Renal pelvis (tissue), 12 donors: ENCODE measurements at places on chromosomes 6 and 20. TPM values are rescaled to one million over a fixed set of nuclear protein-coding genes. Genes with fewer than 3 reads are reported as not detected.
A peak's percentile ranks its signal among the peaks of the same experiment; 100 is the strongest.

XRN2 gene
- polyA plus RNA-seq, result 93.3 TPM

SLC24A3 gene
- 3.0 TPM for polyA plus RNA-seq

SCUBE3 gene
- 55.7 TPM for polyA plus RNA-seq

PLCB4 gene
- polyA plus RNA-seq, result 15.1 TPM

RFX6 gene
- polyA plus RNA-seq, result 0.10 TPM

GDAP1L1 gene
- 0.21 TPM for polyA plus RNA-seq

CTSA gene
- polyA plus RNA-seq, result 146 TPM

CAPN11 gene
- 0.09 TPM for polyA plus RNA-seq

MYL9 gene
- polyA plus RNA-seq, result 210 TPM

PRICKLE4 gene
- polyA plus RNA-seq, result 6.0 TPM

PET117 gene
- 15.3 TPM for polyA plus RNA-seq

RIMS1 gene
- 2.3 TPM for polyA plus RNA-seq

PRL gene
- not detected for polyA plus RNA-seq

MUC21 gene
- polyA plus RNA-seq, result 0.09 TPM

SEMG1 gene
- not detected for polyA plus RNA-seq

DNA sequence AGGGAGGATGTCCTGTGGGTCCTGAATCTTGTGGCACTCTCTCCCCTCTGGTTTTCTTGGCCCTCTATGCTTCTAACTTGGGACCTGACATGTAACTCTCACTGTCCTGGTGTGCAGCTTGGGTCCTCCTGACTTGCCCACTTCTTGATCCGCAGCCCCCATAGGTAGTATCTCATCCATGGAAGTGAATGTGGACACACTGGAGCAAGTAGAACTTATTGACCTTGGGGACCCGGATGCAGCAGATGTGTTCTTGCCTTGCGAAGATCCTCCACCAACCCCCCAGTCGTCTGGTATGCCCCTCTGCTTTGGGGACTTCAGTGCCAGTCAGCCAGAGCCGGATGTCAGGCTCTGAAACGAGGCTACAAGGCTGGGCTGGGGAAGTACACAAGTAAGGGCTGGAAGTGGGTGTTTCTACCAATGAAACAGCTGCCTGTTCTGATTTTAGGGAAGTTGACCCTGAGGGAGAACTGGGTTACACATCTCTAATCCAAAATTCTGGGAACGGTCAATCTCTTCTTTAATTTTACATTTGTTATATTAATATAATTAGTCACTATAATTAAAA lies 641 bp downstream of the DBNDD2 start:
- no peak for DNase-seq

GRCh38 chr6:131210469-131210868 lies 75.2 kb downstream of the AKAP7 start:
- no peak for DNase-seq

GRCh38 chr20:59735486-59735885 lies 131.1 kb downstream of the PHACTR3 start:
- no peak for DNase-seq

GRCh38 chr6:147467886-147468285 lies 40.6 kb upstream of the SAMD5 start:
- DNase-seq, result no peak

GRCh38 chr6:12222405-12223366 lies 67.5 kb upstream of the EDN1 start:
- DNase-seq, result no peak

- DNase-seq, result no peak
Measured at GRCh38 chr6:118012944-118013343, 105.9 kb downstream of the SLC35F1 start.

- DNase-seq, result no peak
Measured at GRCh38 chr20:59102841-59103299, 60.3 kb upstream of the PRELID3B start.

DNA sequence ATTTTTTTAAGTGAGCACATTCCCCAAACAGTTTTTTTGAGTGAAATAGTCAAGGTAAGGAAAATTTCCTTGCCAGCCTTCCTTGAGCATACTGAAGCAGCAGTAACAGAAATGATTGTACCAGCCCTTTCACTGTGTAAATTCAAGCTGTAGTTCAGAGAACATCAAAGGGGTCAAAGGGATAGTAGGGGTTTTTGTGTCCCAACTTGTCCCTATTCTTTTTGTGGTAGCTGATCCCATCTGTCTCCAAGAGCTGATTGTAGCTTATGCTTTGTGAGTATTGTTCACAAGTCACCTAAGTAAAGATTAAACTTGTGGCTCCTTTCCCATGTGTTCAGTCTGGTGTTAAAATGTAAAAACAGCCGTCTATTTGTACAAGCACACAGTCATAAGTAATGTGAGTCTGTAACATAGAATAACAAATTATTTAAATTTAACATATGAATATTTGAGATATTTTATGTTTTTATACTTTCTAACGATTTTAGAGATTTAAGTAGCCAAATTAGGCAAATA lies 185.0 kb downstream of the CENPW start:
- DNase-seq, result no peak

DNA sequence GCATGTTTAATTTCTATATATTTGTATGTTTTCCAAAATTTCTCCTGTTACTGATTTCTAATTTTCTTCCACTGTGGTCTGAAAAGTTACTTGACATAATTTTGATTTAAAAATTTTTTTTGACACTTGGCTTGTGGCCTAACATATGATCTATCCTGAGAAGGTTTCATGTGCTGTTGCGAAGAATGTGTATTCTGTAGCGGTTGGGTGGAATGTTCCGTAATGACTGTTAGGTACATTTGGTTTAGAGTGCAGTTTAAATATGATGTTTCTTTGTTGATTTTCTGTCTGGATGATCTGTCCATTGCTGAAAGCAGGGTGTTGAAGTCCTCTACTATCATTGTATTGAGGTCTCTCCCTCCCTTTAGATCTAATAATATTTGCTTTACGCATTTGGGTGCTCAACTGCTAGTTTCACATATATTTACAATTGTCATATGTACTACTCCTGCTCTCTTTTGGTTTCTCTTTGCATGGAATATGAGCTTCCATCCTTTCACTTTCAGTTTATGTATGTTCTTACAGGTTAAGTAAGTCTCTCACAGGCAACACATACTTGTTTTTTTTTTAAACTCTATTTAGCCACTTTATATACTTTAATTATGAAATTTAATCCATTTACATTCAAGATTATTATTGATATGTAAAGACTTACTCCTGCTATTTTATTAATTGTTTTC lies 19.5 kb upstream of the EDN1 start:
- no peak for DNase-seq

DNA sequence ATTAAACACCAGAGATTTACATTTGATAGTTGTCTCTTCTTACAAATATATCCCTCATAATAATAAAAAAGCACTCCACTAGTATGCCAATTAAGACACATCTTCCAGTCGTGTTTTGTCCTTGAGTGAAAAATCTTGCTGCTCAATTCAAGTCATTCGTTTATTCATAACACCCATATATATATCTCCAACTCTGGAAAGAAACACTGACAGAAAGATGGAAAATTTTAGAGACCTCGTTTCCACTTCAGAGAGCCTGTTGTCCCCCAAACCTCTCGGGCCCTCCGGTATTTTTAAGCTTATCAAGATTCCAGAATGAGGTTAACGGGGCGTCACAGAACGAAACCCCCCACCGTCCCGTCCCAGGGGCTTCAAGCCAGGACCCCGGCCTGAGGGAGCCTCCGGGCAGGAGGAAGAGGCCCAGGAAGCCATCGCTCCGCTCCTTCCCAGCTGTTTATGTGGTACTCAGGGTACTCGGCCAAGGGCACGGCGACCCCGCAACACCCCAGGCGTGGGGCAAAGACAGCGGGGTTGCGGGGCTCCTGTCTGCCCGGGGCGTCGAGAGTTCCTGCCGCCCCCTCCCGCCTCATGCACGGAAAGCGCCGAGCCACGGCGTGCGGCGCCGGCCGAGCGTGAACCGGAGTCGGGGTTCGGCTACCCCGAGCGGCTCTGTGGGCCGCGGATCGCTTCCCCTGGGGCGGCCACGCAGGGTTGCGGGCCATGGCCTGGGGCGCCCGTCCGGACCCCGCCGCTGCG lies 623 bp upstream of the SNX9 start:
- DNase-seq, result no peak

DNA sequence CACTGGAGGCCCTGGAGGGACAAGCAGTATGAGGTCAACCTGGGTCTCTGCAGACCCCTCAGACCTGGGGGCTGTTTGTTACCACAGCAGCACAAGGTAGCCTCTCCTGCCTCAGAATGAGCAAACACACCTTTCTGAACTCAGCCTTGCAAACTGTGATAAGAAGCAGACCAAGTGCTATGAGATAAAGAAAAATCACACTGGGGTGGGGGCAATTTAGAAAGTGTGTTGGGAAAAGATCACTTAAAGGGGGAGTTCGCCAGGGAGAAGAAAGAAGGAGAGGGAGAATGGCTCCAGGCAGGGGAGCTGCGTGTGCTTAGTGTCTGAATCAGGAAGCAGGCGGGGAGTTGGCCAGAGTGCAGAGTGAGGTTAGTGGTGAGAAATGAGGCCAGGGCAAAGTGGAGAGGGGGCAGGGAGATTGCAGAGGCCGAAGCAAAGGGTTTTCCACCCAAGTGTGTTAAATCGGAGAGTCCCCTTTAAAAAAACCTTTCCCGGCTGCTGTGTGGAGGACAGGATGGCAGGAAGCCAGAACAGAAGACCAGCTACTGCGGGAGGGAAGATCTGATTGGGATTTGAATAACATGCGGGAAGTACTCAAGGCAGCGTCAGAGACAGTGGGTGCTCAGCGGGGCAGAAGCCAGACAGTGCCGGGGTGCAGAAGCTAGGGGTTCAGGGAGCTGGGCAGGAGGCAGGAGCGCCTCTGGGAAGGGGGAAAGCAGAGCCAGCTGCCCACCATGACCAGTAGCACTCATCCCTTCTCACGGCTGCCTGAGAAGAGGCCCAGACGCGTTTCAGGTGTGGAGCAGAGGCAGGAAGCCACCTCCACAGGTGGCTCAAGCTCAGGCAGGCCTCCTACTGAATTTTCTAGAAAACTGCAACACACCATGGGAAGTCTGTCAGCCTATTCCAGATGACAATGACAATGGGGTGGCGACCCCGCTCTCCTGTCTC lies 9.0 kb downstream of the ADA start:
- DNase-seq, result peak; percentile 66

GRCh38 chr6:21587179-21587960 lies 6.2 kb upstream of the SOX4 start:
- DNase-seq, result peak; percentile 80

DNA sequence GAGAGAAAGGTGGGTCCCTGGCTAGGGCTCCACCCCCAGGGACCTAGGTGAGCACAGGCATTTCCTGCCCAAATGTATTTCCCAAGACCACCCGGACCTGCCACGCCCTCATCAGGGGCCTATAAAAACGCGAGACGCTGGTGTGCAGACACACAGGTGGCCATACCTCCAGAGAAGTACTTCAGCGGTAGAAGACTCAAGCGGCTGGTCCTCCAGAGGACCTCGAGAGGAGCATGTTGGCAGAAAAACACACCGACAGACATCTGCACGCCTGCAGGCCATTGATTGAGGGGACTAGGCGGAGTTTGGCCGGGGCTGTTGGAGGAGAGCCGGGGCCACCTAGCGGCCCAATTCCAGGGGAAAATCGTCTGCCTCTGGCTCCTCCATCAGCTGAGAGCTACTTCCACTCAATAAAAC lies 695.8 kb upstream of the MMS22L start:
- no peak for DNase-seq

DNA sequence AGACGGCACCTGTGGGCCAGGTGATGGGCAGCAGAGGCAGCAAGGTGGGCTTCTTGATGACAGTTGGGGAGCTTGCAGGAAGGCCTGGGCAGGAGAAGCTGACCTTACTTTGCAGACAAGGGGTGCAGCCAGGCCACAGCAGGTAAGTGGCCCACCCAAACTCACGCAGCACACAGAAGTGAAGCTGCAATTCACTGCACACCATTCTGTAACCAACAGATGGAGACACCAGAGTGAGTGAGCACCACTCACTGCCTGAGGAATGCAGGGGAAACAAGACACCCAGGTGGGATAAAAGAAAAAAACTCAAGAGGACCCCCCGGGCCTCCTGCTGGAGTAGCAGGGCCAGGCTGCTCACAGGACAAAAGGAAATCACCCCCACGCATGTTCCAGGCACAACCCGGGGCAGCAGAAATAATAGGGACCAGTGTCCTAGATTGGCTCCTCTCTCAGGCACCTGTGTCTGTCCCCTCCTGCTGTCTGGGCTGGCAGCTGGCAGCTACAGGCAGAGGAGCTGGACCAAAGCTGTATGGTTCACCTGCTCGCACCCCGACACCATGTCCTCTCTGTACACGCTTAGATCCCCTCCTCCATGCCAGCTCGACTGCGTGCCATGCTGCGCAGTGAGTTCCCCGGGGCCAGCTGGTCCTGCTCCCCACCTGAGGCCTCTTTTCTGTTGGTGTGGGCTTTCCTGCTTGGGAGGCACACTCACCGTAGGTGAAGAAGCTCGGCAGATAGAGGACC lies 4.9 kb downstream of the MTCH1 start:
- DNase-seq, result no peak

- DNase-seq, result no peak
Measured at GRCh38 chr20:2305479-2305878, 9.7 kb downstream of the TGM3 start.

DNA sequence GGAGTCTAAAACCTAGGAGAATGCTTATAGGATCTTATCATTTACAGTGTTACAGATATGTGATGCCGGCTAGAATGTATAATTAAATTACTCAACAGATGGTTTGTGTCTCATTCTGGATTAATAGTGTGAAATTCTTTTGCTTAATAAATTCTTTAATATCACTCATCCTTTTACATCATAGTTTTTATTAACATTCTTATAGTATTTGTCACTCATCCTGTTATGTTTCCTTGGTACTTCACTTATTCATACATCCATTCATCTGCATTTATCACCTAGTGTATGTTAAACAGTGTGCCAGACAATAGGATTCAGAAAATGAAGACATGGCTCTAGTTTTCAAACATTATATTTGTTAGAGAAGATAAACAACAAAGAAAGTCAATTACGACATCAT lies 468.7 kb downstream of the FRK start:
- no peak for DNase-seq

GRCh38 chr6:43093436-43094289 lies 17.5 kb downstream of the PTK7 start:
- no peak for DNase-seq

DNA sequence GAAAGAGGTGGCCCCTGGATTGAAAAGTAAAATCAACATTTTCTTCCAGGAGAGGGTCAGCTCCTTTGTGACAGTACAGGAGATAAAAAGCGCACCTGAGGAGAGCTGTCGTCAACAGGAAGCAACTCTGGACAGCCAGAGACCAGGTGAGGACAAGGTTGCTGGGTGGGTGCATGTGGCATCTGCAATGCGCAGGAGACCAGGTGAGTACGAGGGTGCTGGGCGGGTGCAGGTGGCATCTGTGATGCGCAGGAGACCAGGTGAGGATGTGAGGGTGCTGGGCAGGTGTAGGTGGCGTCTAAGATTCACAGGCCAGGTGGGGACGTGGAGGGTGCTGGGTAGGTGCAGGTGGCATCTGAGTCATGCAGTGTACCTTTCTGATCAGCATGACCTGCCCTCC lies 38.4 kb downstream of the WDR27 start:
- DNase-seq, result no peak

GRCh38 chr6:126665551-126665950 lies 325.6 kb downstream of the CENPW start:
- DNase-seq, result no peak
